CMK (cell line): ENCODE measurements at places on chromosomes 5 and 9.

DNA sequence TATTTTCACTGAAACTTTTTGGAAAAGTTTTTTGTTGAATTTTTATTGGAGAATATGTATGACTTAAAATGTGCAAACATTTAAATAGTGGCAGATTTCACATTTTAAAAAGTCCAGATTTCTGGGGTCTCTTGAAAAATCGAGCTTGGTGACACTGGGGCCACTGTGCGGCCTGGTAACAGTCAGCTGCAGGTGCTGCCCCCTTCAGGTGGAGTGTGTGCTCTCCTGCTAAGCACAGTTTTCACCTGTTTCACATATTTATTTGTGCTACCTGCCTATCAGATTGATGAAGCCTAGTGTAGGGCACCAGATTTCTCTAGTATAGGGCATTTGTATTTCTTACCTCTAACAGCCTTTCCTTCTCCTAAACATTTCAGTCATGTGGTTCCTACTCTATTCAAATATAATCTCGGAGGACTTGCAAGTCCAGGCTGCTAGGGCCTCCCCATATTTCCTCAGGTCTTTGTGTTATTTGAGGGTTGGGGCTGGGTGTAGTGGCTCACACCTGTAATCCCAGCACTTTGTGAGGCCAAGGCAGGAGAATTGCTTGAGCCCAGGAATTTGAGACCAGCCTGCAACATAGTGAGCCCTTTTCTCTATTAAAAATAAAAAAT lies 95.8 kb upstream of the KLF9 start:
- no peak for DNase-seq

DNA sequence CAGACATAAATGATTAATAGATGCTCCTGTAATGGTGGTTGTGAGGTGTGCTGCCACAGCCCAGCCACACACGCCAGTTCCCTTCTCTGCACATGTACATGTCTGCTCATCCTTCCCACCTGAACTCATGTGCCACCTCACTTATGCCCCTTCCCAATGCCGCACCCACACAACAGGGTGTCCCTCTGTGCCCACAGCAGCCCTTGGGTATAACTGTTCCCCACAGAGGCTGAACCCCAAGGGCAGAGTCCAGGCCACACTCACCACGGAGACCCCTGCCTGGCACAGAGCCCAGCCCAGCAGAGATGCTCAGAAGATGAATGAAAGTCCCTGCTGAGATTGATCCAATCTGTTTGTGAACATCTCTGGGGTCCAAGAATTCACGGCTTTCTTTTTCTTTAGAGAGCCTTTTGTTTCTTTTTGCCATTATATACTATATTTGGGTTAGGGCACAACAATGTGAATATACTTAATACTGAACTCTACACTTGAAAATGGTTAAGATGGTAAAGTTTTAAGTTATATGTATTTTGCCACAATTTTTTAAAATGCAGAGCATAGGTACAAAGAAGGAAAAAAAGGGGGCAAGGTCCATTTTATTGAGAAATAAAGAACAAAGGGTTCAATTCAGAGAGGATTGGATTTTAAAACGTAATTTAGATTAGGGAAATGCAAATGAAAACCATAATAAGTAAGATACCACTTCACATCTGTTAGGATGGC lies 29.6 kb downstream of the IRF1 start:
- DNase-seq = no peak

DNA sequence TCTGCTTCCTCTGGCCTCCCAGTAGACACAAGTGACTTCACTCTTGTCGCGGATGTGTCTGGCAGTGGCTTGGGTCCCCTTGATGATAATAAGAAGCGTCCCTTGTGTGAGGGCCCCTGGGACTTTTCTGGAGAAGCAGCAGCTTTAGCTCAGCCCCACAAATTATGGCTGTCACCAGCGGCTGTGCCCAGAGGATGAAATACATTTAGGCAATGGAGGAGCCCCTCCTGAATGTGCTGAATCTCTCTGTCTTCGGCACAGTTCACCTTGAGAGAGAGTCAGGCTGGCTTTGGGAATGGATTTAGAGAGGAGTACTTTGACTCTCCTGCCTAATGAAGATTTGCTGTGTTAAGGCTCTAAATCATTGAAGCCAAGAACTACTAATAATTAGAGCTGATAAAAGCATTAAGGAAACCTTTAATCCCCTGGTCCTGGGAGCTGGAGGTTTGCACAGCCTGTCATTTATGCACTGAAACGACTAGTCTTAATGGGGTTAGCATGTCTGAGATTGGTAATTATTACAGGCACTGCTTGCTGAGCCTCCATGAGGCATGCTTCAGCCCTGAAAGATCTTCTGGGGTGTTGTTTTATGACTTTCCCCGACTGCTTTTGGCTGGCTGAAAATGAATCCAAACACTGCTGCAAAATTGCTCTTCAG lies 127.0 kb downstream of the TENT4A start:
- DNase-seq = no peak

DNA sequence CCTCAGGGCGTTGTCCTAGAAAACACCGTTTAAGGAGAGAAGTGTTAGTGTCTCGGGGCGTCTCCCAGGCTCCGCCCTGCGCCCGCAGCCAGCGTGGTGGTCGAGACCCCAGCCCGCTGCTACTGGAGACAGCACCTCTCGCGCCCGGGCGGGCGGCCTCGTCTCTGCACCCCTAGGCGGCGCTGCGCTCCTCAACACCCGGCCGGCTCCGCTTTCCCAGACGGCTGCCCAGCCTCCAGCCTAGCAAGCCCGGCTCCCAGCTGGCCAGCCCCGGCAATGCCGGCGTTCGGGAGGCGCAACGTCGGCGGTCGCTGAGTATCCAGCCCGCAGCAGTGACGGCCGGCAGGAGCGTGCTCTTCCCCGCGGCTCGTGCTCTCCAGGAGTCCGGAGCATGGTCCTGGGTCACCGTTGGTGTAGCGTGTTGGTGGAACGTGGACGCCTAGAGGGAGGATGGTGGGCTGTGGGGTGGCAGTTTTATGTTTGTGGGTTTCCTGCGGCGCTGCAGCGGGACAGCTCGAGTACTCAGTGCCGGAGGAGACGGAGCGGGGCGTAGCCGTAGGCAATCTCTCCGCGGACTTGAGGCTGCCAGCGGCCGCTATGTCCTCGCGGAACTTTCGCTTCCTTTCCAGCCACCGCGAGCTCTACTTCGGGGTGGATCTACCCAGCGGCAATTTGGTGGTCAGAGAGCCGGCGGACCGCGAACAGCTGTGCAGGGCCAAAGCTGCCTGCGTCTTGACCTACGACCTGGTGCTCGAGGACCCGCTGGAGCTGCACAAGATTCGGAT lies 536 bp downstream of the PCDHAC1 start:
- DNase-seq = no peak

GRCh38 chr5:61617039-61617438 lies 285.0 kb downstream of the ZSWIM6 start:
- DNase-seq = no peak

DNA sequence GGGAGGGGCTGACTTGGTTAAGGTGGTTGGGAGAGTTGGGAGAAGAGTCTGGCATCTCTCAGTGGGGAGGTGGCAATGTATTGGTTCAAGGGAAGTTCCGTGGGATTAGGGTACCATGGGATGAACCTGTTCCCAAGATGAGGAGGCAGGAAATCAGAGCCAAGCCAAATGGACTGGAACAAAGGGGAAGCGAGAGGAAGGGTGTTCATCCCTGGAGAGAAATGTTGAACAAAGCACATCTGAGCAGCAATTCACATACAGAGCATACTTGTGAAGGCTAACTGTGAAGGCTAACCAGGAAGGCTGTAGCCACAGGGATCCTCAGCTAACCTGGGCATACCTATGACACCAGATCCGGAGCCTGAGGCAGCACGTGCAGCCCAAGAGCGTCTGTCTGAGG lies 214.0 kb downstream of the MCTP1 start:
- no peak for DNase-seq

GRCh38 chr5:153546566-153546965 lies 56.1 kb downstream of the GRIA1 start:
- DNase-seq = no peak

GRCh38 chr9:27033815-27034403 lies 28.4 kb upstream of the LRRC19 start:
- DNase-seq = no peak

GRCh38 chr5:15326471-15326870 lies 173.5 kb upstream of the FBXL7 start:
- no peak for DNase-seq

GRCh38 chr5:6736524-6737042 lies 23.4 kb downstream of the TENT4A start:
- no peak for DNase-seq

GRCh38 chr9:104608336-104608735 lies 2.9 kb upstream of the OR13C2 start:
- no peak for DNase-seq

DNA sequence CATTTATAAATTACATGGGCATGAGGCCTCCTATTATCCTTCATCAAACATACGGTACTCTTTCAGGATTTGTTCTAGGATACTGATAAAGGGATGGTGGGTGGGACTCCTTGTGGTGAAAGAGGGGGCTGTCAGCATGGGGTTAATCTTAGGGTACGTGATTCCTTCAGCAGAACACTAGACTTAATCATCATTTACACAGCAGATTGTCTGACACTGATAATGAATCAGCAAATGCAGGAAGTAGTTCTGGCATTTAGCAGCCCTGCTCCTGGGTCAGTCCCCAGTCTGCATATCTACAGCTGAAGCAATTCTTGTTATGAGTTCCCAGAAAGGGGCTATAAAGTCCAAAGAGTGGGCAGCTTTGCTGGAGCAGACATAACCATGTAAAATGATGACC lies 384.6 kb downstream of the SPOCK1 start:
- DNase-seq = no peak

DNA sequence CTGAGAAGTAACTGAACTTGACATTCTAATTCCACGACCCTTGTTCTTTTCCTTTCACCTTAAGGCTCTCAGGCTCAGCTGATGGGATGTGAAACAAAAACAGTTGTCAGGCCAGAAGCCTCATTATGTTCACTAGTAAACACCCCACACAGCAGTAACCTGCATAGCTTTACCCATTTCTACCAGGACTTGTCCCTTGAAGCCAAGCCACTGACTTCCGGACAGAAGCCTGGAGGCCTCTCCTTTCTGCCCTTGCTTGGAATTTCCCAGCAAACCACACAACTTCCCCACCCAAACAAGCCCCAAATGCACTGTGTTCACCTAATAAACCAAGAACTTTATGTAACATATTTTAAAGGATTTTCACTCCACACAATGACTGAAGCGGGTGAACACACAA lies 19.6 kb downstream of the PRUNE2 start:
- DNase-seq = no peak

- DNase-seq = no peak
Measured at GRCh38 chr9:69622676-69623075, 49.5 kb downstream of the APBA1 start.

- no peak for DNase-seq
Measured at GRCh38 chr9:127293767-127294166, 29.2 kb downstream of the GARNL3 start.
